ENCODE measurements at places on chromosomes 2 and 18.

DNA sequence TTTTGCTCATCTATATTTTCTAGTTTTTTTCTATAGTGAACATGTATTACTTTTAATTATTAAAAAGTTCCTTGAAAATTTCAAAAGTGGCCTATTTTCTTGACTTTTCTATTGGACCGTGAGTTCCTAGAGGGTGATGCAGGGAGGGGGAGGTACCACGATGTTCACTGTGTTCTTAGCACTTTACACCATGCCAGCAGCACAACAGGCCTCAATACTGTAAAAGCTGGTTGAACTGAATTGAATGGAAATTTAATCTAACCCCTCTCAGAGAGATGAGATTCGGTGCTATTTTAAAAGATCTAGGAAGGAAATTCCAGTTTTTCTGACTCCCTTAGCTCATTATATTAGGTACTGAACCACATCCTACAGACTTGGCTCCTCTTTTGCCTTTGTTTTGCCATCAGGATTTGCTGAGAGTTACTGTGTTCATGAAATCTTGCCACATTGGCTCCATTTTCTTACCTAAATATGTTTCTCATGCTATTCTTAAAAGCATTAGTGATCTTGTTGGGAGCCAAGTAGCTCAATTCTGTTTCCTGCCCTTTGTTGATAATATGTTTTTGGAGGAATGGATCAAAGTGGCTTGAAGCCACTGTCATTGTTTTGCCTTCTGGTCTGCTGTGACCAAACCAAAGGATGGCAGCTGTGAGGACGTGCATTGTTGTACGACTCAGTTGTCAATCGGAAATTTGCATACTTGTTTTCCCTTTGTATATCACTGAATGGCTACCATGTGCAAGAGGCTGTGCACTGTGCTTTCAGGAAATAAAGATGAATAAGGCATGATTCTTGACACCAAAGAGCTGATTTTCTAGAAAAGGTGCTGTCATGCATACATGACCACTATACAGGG, 25.3 kb downstream of the MYO1B start:
- no peak for DNase-seq

DNA sequence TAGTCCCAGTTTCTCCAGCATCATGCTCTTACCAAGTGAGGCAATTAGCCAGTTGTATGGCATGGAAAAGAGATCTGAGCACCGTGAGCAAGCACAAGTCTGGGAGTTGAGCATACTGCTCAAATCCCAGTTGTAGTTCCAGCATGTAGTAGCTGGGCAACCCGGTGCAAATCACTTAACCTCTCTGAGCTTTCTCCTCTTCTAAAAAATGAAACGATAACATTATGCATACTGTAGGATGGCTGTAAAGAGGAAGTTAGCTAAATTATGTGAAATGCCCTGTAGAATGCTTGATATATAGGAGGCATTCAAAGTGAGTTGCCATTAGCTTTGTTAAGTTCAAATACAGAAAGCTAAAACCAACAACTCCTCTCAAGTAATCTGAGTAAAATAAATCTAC, 164.0 kb upstream of the ZEB2 start:
- no peak for DNase-seq

DNA sequence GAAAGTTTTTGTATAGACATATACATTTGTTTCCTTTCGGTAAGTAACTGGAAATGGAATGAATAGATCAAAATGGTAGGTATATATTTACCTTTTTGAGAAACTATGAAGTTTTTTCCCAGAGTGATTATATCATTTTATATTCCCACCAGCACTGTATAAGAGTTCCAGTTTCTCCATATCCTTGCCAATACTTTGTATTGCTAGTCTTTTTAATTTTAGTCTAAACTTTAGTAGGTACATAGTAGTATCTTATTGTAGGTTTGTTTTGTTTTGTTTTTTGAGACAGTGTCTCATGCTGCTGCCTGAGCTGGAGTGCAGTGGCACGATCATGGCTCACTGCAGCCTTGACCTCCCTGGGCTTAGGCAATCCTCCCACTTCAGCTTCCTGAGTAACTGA, 56.6 kb downstream of the AGPS start:
- DNase-seq: no peak

DNA sequence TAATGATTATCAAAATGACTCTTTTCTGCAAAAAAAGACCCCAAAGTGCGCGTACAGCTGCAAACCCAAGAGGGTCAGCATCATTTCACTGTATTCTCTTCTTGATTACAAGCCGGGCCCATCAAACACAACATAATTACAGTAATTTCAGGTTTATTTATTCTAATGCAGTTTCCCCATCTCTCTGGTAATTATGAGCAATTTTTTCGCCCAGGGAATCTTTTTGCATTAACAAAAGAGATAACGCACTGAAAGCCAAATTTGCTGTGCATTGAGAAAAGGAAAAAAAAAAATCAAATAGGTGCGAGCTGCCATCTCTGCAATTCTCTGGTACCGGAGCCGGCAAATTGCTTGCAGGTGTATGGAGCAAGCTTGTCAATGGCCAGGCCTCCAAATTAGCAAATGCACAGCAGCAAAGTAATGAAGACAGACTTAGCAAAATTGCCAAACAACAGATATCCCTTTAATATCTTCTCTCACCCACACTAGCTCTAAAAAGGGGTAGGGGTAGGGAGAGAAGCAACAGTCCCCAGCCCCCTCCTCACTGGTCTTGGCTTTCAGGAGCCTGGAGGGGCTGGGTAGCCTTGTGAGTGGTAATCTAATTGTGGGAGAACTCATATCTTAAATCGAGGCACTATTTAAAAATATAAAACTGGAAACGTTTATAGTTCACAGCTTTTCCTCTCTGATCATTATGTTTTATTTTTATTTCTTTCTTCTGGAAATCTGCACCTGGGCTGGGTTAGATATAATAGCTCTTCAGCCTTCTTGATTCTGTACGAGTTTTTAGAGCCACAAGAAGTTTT, 6.7 kb downstream of the DLX1 start:
- DNase-seq: no peak

GRCh38 chr2:154992826-154993225, 294.3 kb downstream of the KCNJ3 start:
- no peak for DNase-seq

- DNase-seq: no peak
Observed at GRCh38 chr2:46578961-46579360, 99.6 kb downstream of the TMEM247 start.

GRCh38 chr2:96933305-96934181, 52.8 kb downstream of the FAM178B start:
- no peak for DNase-seq

GRCh38 chr2:10934308-10934978, 22.7 kb downstream of the KCNF1 start:
- DNase-seq: no peak

- DNase-seq: no peak
Observed at GRCh38 chr2:73965053-73965452, 19.7 kb upstream of the TET3 start.

- no peak for DNase-seq
Observed at GRCh38 chr2:239402666-239403065, 1.8 kb upstream of the HDAC4 start.

DNA sequence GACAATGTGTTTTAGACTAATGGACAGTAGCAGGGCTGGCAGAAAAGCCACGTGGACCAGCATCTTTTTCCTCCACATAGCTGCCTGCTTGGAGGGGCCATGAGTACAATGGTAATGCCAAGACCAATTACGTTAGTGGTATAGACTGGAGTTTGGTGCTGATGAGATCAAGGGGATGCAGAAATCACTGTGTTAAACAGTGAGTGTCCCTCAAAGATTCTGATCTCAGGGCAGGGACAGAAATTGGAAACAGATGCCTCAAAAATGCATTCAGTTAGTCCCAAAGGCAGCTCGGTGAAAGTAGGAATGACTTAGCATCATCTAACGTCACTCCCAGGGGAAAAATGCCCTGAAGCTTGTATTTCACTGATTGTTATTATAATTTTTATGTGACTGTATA, 72.4 kb downstream of the SLC16A14 start:
- no peak for DNase-seq

DNA sequence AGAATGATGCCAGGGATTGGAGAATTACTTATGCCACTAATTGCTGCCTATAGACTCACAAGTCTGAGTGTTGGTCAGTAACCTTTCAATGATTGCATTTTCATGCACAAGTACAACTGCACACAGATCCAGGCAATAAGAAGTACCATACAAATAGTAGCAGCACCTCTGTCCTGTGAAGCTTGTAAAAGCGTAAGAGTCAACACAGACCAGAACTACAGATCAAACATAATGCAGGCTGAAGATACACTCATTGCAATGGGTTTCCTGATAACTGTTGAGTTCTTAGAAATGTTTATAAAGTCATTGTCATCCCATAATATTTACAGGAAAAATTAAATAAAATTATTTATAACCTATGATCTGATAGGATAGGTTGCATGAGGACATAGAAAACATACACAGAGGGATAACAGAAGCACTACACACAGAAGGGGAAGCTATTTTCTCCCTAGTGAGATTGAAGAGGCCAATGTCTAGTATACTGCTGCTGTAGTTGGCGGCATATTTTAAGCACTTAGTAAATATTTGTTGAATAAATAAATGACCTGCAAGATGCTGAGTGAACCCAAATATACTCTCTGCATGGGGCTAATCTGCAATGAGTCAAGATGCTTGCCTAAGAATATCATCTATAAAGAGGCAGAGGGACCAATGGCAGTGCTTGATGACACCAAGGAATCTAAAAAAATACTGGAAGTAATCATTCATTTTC, 5.7 kb upstream of the PIK3C3 start:
- no peak for DNase-seq

DNA sequence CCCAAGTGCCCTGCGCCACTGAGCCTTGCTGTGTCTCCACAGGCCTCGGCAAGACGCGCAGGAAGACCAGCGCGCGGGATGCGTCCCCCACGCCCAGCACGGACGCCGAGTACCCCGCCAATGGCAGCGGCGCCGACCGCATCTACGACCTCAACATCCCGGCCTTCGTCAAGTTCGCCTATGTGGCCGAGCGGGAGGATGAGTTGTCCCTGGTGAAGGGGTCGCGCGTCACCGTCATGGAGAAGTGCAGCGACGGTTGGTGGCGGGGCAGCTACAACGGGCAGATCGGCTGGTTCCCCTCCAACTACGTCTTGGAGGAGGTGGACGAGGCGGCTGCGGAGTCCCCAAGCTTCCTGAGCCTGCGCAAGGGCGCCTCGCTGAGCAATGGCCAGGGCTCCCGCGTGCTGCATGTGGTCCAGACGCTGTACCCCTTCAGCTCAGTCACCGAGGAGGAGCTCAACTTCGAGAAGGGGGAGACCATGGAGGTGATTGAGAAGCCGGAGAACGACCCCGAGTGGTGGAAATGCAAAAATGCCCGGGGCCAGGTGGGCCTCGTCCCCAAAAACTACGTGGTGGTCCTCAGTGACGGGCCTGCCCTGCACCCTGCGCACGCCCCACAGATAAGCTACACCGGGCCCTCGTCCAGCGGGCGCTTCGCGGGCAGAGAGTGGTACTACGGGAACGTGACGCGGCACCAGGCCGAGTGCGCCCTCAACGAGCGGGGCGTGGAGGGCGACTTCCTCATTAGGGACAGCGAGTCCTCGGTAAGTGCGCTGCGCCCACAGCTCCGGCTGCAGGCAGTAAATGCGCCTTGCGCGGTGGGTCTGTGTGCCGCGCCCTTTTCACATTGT, 136.8 kb downstream of the NCK2 start:
- DNase-seq: no peak

GRCh38 chr18:67217551-67218166, 298.9 kb downstream of the DSEL start:
- peak; percentile 20 for DNase-seq

DNA sequence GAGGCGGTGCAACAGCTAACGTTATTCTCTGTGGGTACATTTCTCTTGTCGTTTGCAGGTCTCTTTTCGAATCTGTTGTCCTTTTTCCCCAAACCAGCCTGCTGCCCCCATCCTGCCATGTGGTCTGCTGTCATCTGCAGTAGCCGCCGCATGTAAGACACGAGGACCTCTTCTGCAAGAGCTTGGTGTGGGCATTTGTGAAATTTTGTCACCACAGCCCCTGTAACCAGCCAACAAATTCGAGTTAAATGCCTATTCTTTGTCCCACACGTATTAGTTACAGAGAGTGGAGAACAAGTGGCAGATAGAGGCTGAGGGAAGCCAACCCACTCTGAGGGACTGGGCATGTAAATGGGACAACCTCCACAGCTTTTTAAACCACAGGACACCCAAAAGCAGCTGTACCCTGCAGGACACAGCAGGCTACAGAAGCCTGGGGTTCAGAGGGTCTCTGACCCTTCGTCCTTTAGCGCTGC, 35.0 kb downstream of the ITGA6 start:
- DNase-seq: no peak

- DNase-seq: no peak
Observed at GRCh38 chr2:237199577-237199976, 113.9 kb downstream of the COPS8 start.

- DNase-seq: no peak
Observed at GRCh38 chr2:61179701-61180639, 18.0 kb downstream of the C2orf74 start.

- DNase-seq: no peak
Observed at GRCh38 chr2:174484573-174484972, 2.3 kb downstream of the GPR155 start.

DNA sequence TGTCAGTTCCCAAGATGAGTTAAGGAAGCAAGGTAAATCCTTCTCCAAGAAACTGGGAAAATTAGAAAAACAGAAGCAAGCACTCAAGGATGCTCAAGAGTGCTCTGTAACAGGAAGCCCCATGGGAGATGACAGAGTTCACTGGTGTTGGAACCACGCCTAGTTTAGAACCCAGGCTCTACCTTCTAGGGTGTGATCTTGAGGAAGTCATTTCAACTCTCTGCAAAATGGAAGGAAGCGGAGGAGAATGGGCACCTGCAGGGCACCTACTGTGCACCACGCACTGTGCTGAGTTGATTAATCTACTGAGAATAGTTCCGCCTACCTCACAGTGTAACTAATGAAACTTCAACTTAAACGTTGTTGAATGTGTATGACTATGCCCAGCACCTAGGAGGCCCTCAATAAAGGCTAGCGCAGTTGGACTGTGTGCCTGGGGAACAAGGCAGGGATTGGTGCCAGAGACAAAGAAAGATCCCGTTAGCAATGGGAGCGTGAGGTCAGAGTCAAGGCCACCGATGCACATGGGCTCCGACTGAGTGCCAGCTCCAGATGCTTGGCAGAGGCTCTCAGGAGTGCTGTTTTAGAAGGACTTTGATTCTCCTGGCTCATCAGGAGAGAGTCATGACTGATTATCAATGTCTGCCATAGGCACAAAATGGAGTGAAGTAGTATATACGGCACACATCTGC, 93.7 kb downstream of the MAPK4 start:
- peak; percentile 19 for DNase-seq

GRCh38 chr2:201900362-201900761, 94.0 kb downstream of the CDK15 start:
- no peak for DNase-seq
